ENCODE measurements at places on chromosomes 16 and 17.
A peak's percentile ranks its signal among the peaks of the same experiment; 100 is the strongest.

DNA sequence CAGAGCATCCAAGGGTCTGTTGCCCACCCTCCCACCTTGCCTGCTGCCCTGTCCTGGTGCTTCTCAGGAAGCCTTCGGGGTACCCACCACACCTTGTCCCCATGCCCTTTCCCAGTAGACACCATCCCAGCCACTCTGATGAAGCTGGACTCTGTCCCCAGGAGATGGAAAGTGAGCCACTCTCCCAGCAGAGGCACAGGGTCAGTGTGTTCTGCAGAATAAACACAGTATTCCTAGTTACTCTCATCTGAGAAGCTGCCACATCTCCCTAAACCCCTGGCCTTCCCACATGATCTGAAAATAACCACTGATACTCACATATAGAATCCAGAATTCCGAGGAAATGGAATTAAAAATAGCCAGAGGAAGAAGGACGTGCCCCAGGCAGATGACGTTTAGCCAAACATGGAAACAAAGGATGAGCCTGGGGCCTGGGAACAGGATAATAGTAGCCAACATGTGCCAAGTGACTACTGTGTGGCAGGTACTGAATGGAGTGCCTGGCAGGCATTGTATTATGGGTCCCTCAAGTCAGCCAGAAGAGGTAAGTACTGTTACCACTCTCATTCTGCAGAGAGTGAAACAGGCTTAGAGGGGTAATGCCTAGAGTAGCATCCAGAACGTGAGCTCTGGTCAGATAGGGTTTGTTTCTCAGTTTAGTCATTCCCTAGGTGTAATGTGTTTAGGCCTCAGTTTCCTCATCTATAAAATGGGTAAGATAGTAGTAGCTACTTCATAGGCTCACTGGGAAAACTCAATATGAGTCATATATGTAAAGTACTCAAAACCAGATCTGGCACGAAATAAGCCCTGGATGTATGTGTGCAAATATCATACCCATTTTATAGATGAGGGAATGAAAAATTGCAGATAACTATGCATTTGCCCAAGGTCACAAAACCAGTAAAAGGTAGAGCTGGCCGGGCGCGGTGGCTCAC lies 20.8 kb upstream of the PEMT start:
- H3K27ac ChIP-seq = peak overlapping the region; percentile 7
- H3K36me3 ChIP-seq = no peaks in the 10 kb centered on the region
- no peaks in the 10 kb centered on the region for H3K4me1 ChIP-seq
- no peak for DNase-seq
- no peaks in the 10 kb centered on the region for H3K27me3 ChIP-seq

- no peaks in the 10 kb centered on the region for H3K27me3 ChIP-seq
- DNase-seq = peak; percentile 2
- H3K27ac ChIP-seq = no peak overlapping the region
Observed at GRCh38 chr17:31397256-31397939, 5.9 kb downstream of the RAB11FIP4 start.

DNA sequence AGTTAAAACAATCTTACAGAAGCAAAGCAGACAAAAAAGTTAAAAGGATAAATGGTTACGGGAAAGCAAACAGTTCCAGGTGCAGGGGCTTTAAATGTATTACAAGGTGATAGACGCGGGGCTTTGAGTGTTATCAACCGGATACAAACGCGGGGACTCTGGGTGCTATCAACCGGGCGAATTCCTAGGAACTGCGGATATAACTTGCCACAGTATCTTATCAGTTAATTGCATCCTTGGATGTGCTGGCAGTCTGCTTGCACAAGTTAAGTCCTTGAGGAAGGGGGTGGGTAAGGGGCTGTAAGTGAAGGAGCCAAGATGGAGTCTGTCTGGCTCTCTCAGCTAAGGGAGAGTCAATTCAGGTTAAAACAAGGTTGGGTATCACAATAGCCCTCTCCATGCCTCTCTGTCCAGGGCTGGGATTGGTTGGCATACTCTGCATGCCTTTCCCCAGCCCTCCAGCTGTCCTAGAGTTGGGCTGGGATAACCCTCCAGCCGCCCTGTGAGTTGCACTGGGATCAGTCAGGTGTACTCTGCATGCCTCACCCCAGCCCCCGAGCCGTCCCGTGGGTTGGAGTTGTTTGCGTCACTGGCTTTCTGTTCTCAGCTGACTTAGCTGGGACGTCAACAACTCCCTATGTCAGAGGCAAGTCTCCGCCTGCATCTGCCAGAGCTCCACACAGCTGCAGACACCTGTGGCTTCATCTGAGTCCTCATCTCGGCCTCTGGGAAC lies 40.9 kb downstream of the TMEM235 start:
- no peaks in the 10 kb centered on the region for H3K27me3 ChIP-seq
- H3K27ac ChIP-seq = no peak overlapping the region
- H3K4me1 ChIP-seq = peaks cover 23% of the 10 kb centered on the region
- DNase-seq = peak; percentile 82
- no peak overlapping the region for H3K4me3 ChIP-seq

GRCh38 chr16:69469807-69470561 lies 45.6 kb downstream of the CYB5B start:
- H3K4me3 ChIP-seq = no peak overlapping the region
- H3K36me3 ChIP-seq = no peaks in the 10 kb centered on the region
- DNase-seq = no peak
- H3K27ac ChIP-seq = no peak overlapping the region
- no peaks in the 10 kb centered on the region for H3K4me1 ChIP-seq

DNA sequence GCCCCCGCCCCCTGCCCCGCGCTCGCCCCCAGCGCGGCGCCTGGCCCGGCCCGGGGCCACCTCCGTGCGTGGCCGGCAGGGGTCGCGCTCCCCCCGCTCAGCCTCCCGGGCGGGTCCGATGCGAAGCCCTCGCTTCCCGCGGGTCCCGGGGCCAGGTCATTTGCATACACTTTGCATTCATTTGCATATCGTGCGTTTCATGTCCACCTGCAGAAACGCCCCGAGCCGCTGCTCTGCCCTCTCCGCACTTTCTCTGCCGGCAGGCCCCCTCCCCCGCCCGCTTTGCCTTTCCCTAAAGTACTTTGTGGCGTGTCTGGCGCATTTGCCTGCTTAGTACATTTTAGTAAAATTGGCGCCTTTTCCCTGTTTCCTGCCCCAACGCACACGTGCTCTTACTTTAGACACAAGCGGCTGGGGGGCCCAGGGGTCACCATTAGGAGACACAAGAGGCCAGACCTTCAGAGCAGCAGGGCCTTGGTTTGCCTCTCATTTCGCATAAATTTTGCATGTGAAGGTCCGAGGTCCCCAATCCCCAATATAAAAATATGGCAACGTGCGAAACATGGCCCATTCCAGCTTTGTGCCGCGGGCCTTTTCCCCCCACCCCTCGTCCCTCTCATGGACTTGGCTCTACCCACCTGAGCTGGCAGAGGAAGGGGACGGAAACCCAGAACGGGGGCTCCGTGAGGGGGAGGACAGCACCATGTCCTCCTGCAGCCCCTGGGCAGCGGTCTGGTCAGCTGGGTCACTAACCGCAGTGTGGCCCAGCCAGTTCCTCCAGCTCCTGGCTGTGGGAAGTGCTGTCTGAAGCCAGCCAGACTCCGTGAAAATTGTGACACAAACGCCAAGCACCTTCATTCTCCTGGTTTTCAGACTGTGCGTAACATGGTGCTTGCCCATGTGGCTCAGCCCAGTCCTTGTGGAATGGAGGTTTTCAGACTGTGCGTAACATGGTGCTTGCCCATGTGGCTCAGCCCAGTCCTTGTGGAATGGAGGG lies 34.8 kb downstream of the CBFA2T3 start:
- no peaks in the 10 kb centered on the region for H3K36me3 ChIP-seq
- peaks cover 4% of the 10 kb centered on the region for H3K4me1 ChIP-seq
- H3K4me3 ChIP-seq = peak overlapping the region; percentile 41
- H3K27me3 ChIP-seq = no peaks in the 10 kb centered on the region

- no peak overlapping the region for H3K27ac ChIP-seq
- no peak for DNase-seq
- H3K4me3 ChIP-seq = no peak overlapping the region
- H3K27me3 ChIP-seq = no peaks in the 10 kb centered on the region
- no peaks in the 10 kb centered on the region for H3K4me1 ChIP-seq
Observed at GRCh38 chr16:86960266-86960665, 356.9 kb downstream of the C16orf95 start.

DNA sequence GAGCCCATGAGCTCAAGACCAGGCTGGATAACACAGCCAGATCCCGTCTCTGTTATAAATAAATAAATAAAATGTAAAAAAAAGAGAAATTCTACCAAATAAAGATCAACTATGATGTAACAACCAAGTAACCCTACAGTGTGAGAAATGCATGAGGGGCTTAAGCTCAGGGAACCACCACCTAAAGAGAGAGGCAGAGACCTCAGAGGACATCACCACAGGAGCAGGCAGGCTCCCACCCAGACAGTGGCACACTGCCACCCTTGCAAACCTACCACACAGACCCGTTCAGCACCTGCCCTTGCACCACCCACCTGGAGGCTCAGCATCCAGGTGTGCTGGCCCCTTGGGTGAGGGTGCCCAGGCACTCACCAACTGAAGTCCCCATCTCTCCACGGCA lies 45.6 kb downstream of the ANKRD11 start:
- no peak overlapping the region for H3K27ac ChIP-seq
- no peak overlapping the region for H3K4me3 ChIP-seq
- H3K27me3 ChIP-seq = no peaks in the 10 kb centered on the region
- DNase-seq = no peak

DNA sequence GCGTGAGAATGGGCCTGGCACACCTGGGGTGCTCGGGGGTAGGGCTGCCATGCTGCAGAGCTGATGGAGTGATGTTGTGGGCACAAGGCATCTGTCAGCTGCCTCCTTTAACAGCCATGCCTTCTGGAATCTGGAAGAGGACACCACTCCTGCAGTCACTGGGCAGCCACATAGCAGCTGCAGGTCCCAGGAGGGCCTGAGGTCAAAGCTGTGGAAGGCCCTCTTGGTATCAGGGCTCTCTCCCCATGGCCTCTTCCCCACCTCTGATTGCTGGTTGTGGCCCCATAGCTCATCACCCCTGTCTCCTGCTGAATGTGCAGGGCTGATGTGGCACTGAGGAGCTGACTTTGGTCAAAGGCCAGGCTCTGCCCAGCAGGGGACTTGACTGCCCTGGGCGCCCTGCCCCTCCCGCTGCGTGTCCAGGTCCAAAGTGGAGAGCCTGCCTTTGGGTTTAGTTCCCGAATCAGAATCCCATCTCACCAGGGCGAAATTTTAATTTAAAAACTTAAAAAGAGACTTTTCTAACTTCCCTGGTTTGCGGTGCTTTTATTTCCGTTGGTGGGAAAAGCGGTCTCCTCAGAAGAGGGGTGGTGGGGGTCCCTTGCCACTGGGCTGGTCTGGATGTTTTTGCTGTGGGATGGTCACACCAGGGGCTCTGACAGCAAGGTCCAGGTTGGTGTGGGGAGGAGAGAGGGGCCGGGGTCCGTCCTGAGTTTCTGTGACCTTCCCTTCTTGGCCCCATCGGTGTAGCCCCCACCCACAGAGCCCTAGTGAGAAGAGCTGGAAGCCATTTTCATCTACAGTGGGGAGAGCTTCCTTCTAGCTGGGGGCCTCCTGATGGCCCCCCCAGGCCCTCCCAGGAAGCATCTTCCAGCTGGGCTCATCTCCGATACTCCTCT lies 5.9 kb downstream of the UBALD2 start:
- H3K27me3 ChIP-seq = no peaks in the 10 kb centered on the region
- H3K36me3 ChIP-seq = no peaks in the 10 kb centered on the region
- H3K4me1 ChIP-seq = peaks cover 32% of the 10 kb centered on the region

DNA sequence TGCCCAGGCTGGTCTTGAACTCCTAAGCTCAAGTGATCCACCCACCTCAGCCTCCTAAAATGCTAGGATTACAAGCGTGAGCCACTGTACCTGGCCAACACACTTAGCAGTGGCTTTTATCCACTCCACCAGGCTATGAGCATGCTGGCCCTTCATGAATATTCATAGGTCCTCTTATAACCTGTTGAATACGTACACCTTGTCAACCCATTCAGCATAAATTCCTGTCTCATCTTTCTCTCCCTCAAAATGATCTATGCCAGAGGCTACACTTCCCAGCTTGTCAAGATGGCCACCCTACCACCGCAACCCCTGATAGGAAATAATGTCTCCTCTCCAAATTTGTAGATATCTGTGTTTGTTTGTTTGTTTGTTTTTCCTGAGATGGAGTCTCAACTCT lies 11.0 kb upstream of the ZG16 start:
- H3K4me3 ChIP-seq = no peak overlapping the region
- no peaks in the 10 kb centered on the region for H3K4me1 ChIP-seq
- DNase-seq = no peak
- H3K27ac ChIP-seq = no peak overlapping the region
- no peaks in the 10 kb centered on the region for H3K27me3 ChIP-seq
- H3K36me3 ChIP-seq = no peaks in the 10 kb centered on the region

DNA sequence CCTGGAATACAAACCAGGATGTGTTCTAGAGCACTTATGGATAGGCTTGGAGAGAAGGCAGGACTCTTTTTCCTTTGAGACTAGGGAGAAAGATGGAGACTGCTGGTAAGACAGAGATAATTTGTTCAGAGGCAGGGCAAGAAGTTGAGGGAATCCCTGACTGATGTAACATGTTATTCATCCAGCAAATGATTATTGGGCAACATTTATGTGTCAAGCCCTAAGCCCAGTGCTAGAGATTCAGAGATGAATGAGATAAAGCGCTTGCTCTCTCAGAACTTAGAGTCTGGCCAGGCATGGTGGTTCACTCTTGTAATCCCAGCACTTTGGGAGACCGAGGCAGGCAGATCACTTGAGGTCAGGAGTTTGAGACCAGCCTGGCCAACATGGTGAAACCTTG lies 47.8 kb upstream of the NUFIP2 start:
- H3K4me3 ChIP-seq = no peak overlapping the region
- no peak overlapping the region for H3K27ac ChIP-seq
- H3K27me3 ChIP-seq = no peaks in the 10 kb centered on the region

- no peaks in the 10 kb centered on the region for H3K4me1 ChIP-seq
- no peak for DNase-seq
- H3K27me3 ChIP-seq = no peaks in the 10 kb centered on the region
- no peak overlapping the region for H3K4me3 ChIP-seq
Observed at GRCh38 chr17:77233635-77234334, 93.0 kb downstream of the SEC14L1 start.

- peak; percentile 73 for DNase-seq
- H3K27me3 ChIP-seq = no peaks in the 10 kb centered on the region
- no peak overlapping the region for H3K4me3 ChIP-seq
- no peaks in the 10 kb centered on the region for H3K36me3 ChIP-seq
Observed at GRCh38 chr17:44552361-44552760, 4.9 kb upstream of the FZD2 start.

DNA sequence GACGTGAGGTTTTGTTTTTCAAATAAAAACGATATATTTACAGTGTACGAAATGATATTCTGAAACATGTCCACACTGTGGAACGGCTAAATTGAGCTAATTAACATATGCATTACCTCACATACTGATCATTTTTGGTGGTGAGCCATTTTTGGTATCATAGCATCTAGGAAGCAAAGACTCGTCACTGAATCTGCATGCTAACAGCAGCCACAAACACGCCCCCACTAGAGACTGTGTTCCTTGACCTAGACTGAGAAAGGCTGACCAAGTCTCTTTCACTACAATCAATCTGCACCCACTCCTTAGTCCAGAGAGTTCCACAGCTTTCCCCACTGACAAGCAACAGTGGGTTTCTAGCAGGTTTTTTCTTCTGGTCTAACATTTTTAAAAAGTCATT lies 29.5 kb downstream of the NPLOC4 start:
- H3K4me1 ChIP-seq = peaks cover 8% of the 10 kb centered on the region
- no peak overlapping the region for H3K27ac ChIP-seq
- H3K4me3 ChIP-seq = no peak overlapping the region
- H3K36me3 ChIP-seq = no peaks in the 10 kb centered on the region
- no peaks in the 10 kb centered on the region for H3K27me3 ChIP-seq
- DNase-seq = no peak

Measured in testis (tissue), 5 donors.